Neural crest cell (in vitro differentiated cells): ENCODE measurements at places on chromosomes 2 and 18. TPM values are rescaled to one million over a fixed set of nuclear protein-coding genes. Genes with fewer than 3 reads are reported as not detected.

PCARE gene
- not detected in 2 replicates for total RNA-seq

AGXT gene
- total RNA-seq = not detected in 2 replicates

DTNA gene
- 11.3 and 13.3 TPM in 2 replicates for total RNA-seq

STARD6 gene
- total RNA-seq = 0.35 TPM in 1 of 2 replicates, not detected in the other

MYOM1 gene
- total RNA-seq = 0.89 and 1.4 TPM in 2 replicates

TMEM163 gene
- 0.71 and 1.0 TPM in 2 replicates for total RNA-seq

FSHR gene
- not detected in 2 replicates for total RNA-seq

RAB17 gene
- total RNA-seq = not detected in 2 replicates

CSRNP3 gene
- 28.4 and 35.1 TPM in 2 replicates for total RNA-seq

CGREF1 gene
- 1.3 and 2.1 TPM in 2 replicates for total RNA-seq

TXNDC2 gene
- not detected in 2 replicates for total RNA-seq

NAPG gene
- total RNA-seq = 21.1 and 23.6 TPM in 2 replicates

TMEM178A gene
- 12.0 and 12.3 TPM in 2 replicates for total RNA-seq

ANTXR1 gene
- 60.2 and 61.1 TPM in 2 replicates for total RNA-seq

DPP10 gene
- total RNA-seq = 2.1 and 3.0 TPM in 2 replicates
